ENCODE measurements at places on chromosomes 16 and 17. TPM values are rescaled to one million over a fixed set of nuclear protein-coding genes. Genes with fewer than 3 reads are reported as not detected.

Gene ESRP2
- 25.5 TPM for polyA plus RNA-seq

Gene MRPS7
- polyA plus RNA-seq, result 74.8 TPM

Gene CES1
- 17.4 TPM for polyA plus RNA-seq

Gene PLLP
- polyA plus RNA-seq, result 18.6 TPM

Gene TMEM92
- 2.1 TPM for polyA plus RNA-seq

Gene AOC3
- polyA plus RNA-seq, result 5.5 TPM

Gene CDRT15
- 1.1 TPM for polyA plus RNA-seq

Gene C16orf86
- 4.4 TPM for polyA plus RNA-seq

Gene KRT33A
- polyA plus RNA-seq, result not detected

All from left renal cortex interstitium (tissue), 4 donors.